Activated T-helper 1 cell treated with anti-CD3 and anti-CD28 coated beads, Interleukin-2, amount 50 U/mL, for 16 hours (primary cell): ENCODE measurements at places on chromosomes 7 and 10.

- peak; percentile 22 for DNase-seq
These were observed at the start of gene ZNF316 for GRCh38 chr7:6636741-6637543. ZNF316 (plus strand) TSS chr7:6637318; CDS start chr7:6642410, 5,092 bp downstream.

- DNase-seq: no peak
These were observed 295.4 kb downstream of the CNTNAP2 start for GRCh38 chr7:146411975-146412374.

- DNase-seq: no peak
These were observed 54.9 kb downstream of the KCNH2 start for GRCh38 chr7:150923196-150923595.

DNA sequence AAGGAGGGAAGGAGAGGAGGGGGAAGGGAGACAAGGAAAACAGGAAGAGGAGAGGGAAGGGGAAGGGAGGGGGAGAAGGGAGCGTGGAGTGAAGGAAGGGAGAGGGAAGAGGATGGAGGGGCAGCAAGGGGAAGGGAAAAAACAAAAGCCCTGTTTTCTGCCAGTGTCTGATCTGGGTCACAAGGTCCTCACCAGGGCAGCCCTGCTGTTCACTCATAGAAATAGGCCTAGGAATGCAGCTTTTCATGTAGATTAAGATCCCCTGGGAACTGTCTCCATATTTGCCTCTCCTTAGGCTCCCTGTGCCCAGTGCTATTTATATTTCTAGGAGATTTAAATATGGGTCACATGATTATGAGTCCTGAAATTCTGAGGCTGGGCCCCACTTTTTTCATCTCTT is 790.7 kb downstream of the TNS3 start:
- DNase-seq: no peak

GRCh38 chr10:69372126-69372980 is 44.4 kb downstream of the TACR2 start:
- DNase-seq: no peak

- no peak for DNase-seq
These were observed 179.2 kb downstream of the NXPH1 start for GRCh38 chr7:8612584-8612983.

- DNase-seq: no peak
These were observed 266.7 kb upstream of the PHF14 start for GRCh38 chr7:10706875-10707493.

DNA sequence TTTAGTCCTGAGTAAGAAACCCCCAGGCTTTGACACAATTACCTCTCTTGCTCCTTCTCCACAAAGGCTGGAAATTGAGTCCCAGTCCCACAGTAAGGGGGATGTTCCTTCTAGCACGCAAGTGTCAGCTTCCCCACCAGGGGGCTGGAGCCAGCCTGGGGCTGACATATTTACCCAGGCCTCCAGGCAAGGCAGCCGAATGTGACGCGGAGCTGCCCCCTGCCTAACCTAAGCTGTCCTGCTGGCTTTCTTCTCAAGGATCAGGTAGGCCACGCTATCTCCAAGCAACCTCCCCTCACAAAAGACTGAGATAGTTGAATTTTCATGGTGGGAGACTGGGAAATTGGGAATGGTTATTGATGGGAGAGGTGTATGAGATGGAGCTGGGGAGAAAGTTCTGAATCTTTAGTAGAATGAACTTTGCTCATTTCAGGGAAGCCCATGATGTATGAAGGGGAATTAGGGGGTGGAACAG is 19.2 kb upstream of the BMPER start:
- no peak for DNase-seq

- no peak for DNase-seq
These were observed at the start of gene ANKRD1 for GRCh38 chr10:90920986-90921666. ANKRD1 (minus strand) TSS chr10:90921087; CDS start chr10:90921027, 60 bp downstream.

- DNase-seq: no peak
These were observed 214.8 kb downstream of the DGKB start for GRCh38 chr7:14687777-14688176.

- DNase-seq: no peak
These were observed 239.5 kb downstream of the MGMT start for GRCh38 chr10:129706523-129706922.

GRCh38 chr7:43640679-43641078 is 57.8 kb downstream of the STK17A start:
- DNase-seq: no peak

DNA sequence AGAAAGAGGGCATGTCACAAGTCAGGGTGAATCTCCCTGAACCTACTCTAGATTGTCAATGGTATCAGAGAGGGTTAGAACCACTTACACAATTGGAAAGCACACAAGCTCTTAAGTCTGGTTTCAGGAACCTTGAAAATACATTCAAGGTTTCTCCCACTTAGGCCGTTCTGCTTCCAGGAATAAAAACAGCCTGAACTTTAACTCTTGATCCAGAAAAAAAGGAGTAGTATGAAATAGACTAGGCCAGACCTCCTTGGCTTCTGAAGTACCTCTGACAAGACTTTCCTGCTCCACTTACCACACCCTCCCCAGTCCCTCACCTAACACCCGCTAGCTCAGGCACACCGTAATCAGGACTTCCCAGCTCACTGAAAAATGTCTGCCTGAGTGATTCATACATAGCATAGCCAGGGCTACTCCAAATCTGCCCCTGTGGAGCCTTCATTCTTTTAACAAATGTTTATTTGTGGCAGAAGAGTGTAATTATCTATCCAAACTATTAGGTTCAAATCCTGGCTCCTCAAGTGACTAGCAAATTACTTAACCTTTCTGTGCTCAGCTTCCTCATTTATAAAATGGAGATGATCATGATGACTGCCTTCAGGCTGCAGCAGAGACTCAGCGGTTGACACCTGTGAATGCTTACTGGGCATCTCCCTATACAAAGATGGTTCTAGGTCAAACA is 30.3 kb upstream of the IL6 start:
- DNase-seq: no peak

- DNase-seq: no peak
These were observed 2.1 kb downstream of the FAM24B start for GRCh38 chr10:122877264-122877663.

- no peak for DNase-seq
These were observed 42.8 kb upstream of the RABGEF1 start for GRCh38 chr7:66697449-66698438.

DNA sequence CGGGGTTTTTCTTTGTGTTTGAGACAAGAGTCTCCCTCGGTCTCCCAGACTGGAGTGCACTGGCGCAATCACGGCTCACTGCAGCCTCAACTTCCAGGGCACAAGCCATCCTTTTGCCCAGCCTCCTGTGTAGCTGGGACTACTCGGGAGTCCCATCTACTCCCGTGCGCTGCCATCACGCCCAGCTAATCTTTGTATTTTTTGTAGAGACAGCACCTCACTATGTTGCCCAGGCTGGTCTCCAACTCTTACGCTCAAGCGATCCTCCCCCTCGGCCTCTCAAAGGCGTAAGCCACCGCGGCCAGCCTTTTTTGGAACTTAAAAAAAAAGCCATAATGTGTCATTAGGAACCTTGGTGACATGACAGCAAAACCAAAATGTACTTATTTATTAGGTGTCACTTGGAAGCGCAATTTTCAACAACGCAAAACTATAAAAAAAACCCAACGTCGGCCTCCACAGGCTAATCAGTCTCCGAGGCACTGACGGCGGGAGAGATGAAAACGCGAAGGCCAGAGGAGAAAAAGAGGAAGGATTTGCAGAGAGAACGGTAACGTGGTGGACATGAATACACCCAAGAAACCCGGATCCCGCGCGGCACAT is 911 bp upstream of the HNRNPH3 start:
- no peak for DNase-seq

- no peak for DNase-seq
These were observed 153.4 kb upstream of the GDF10 start for GRCh38 chr10:47146572-47146971.

DNA sequence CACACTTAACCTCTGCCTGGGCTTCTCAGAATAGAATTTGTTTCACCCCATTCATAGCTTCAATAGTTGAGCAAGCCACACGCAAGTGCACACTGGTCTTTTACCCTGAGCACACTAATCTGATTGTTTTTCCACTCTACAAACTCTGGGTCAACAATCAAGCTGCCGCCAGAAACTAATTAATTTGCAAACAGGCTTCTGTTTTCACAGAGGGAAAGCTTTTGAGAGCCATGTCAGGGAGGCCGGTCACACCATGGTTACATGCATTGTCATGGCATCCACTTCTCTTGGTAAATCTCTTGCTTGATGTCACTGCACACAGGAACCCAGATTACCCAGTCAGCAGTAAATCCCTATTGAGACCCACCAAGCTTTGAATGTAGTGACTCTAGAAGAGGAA is 154.2 kb downstream of the SEMA3A start:
- DNase-seq: no peak

GRCh38 chr7:48734695-48735406 is 189.5 kb upstream of the CDC14C start:
- DNase-seq: no peak

- no peak for DNase-seq
These were observed 2.2 kb downstream of the SMARCD3 start for GRCh38 chr7:151246102-151246850.

- no peak for DNase-seq
These were observed 21.7 kb upstream of the PRSS58 start for GRCh38 chr7:142279601-142280000.

DNA sequence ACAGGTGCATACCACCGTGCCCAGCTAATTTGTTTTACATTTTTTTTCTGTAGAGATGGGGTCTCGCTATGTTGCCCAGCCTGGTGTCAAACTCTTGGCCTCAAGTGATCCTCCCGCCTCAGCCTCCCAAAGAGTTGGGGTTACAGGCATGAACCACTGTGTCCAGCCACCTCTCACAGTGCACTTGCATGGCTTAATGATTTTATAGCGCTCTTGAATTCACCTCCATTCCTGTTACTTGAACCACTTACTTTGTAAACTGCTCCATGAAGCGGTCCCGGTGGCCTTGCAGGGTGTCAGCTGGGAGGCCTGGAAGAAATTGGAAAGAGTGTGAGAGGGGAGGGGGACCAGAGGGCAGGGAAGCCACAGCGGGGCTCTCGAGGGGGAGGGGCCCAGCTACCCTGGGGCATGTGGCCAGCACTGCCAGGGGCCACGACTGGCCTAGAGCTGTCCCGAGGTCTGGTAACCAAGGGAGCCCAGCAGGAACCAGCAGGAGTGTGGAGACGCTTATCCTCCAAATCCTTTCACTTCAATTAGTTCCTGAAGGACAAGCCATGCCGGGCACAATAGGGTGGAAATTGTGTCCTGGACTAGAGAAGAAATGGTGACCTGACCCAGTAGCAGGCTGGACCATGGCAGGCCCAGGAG is 76.0 kb downstream of the SPDYE5 start:
- DNase-seq: no peak

DNA sequence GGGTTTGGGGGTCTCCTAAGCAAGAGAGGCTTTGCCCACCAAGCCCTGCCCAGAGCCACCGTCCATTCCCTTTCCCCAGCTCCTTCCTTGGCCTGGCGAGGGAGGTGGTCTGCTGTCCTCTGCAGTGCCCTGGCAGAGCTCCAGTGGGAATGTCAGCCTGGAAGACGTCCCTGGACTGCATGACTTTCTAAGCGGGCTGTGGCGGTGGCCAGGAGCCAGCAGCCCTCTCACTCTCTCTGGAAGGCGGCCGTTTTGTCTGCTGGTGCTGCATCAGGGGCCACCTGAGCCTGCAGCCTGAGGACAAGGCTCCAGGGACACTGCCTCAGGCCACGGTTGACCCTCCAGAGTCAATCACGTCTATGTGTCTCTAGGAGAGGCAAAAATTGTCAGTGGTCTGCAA is 271.0 kb downstream of the SKAP2 start:
- no peak for DNase-seq

GRCh38 chr10:75033399-75034130 is 77.9 kb upstream of the SAMD8 start:
- no peak for DNase-seq

DNA sequence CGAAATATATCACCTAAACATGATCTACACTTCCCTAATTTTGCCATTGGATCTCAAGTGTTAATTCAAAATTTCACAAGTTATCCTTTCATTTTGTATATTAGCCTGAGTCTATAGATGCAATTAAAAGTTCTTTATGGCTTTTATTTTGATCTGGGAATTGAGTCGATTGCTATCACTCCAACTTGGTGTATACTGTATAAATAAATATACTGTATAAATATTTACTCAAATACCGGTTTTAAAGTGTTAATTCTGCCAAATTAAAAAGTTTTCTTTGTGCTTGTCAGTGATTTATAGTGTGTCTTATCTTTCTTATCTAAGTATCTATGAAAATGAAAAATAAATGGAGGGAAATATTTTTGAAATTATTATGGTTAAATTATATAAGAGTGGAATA is 683.7 kb upstream of the LRRN3 start:
- no peak for DNase-seq

DNA sequence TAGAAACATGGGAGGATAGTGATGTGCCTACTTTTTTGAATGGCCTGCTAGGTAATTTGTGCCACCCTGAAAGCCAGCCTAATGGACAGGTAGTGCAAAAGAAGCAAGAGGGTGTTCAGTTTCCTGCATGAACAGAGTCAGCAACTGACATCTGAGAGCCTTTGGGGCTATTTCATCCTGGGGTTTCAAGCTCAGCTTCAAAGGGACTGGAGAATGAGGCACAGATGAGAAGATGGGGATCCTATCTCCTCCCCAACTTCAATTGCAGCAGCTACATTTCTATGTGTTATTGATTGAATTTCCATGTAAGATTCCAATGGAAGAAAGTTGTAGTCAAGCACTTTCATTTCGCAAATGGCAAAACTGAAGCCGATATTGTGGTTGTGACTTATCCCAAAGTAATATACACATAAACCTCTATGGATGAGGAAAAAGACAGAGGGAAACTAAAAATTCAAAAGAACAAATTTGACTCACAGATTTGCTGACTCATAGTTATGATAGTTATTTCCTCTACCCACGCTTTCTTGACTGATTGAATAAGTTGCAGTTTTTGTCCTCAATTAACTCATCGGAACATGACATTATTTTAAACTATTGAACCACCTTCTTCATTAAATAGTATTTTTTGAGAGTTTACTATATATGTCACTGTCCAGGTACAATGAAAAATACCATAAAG is 42.6 kb upstream of the NRP1 start:
- DNase-seq: no peak

DNA sequence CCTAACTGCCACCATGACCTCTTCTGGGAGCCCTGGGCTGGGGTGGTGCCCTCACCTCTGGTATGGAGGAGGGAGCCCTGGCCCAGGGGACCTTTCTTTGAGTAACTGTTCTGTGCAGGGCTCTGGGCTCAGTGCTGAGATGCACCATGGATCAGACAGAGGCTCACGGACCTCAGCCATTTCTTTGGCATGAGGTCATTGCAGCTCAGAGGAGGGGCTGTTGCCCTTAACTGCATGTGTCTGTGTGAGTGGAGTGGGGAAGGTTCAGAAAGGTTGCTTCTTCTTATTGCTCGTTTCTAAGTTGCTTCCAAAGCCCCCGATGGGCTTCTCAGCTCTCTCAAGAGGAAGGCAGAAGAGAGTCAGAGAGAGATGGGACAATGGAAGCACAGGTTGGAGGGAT is 233.9 kb downstream of the RPS24 start:
- DNase-seq: no peak

DNA sequence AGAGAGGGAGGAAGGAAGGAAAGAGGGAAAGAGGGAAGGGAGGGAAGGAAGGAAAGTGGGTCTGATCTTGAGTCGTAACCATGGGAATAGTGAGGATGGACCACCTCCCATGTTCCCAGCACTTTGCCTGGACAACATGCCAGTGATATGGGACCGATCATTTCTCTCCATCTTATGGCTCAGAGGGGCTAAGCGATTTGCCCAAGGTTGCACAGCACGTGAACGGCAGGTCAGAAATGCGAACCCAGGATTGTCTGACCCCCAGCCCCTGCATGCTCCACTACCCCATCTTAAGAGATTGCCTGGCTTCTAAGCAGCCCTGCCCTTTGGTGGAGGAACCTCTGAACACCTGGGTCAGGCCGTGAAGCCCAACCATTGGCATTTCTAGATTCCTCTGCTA is 109.0 kb upstream of the CARD11 start:
- DNase-seq: no peak

GRCh38 chr10:71771821-71772617 is 1.3 kb downstream of the VSIR start:
- DNase-seq: no peak
